NCI-H1436 treated with DMSO at 0.1 percent for 48 hours (cell line): ENCODE measurements at places on chromosomes 11 and 22.

DNA sequence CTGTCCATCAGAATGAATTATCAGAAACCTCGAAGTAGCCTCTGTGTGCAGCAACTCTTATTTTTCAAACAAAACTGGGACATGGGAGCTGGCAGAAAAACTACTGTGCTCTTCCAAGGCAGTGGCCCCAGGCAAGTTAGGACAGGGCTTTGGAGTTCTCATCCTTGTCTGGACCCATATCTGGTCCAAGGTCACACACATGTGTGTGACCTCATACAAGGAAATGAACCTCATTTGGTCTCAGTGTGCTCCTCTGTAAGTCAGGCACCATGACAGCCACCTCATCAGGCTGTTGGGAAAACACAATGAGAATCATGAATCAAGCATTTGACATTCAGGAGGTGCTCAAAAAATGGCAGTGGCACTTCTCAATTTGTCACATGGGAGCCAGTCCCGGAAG is 25.8 kb downstream of the LARGE1 start:
- no peak for DNase-seq

- DNase-seq: no peak
These were observed 26.6 kb downstream of the MAFF start for GRCh38 chr22:38228326-38228872.

- no peak for DNase-seq
These were observed 10.8 kb upstream of the RAC2 start for GRCh38 chr22:37254867-37255233.

DNA sequence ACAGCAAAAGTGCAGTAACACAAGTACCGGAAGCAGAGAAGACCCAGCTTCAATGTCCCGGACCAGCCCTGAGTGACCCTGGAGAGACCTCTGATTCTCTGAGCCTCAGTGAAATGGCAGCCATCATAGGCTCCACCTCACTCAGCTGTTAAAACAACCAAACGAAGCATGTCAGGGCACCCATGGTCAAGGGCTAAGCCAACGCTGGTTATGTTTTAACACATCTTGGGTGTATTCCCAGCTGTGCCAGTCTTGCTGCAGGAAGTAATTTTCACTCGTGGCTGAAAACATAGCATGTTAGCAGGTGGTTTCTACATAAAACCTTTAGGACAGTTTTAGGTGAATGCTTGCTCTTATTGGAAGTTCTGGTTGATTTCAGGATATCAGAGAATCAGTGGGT is 30.9 kb downstream of the LMO2 start:
- no peak for DNase-seq

DNA sequence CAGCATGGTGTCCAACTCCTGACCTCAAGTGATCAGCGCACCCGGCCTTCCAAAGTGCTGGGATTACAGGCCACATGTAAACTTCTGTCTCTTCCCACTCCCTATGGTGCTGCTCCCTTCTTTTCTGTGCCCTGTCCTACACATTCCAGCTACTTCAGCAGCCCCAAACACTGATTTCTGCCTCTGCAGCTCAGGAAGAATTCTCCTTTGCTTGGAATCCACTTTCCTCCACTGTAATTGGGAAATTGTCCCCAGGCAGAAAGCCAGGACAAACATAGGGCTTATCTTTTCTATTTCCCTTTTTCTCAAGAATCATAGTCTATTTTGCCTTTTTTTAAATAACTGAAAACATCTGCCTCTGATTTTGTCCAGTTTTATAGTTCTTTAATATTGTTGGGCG is 21.3 kb upstream of the DRG1 start:
- DNase-seq: no peak

- DNase-seq: no peak
These were observed 12.9 kb upstream of the JHY start for GRCh38 chr11:122869622-122870021.

- DNase-seq: no peak
These were observed 16.2 kb downstream of the CAPN5 start for GRCh38 chr11:77082838-77083565.

GRCh38 chr22:21718499-21718898 is 17.1 kb downstream of the YPEL1 start:
- no peak for DNase-seq

DNA sequence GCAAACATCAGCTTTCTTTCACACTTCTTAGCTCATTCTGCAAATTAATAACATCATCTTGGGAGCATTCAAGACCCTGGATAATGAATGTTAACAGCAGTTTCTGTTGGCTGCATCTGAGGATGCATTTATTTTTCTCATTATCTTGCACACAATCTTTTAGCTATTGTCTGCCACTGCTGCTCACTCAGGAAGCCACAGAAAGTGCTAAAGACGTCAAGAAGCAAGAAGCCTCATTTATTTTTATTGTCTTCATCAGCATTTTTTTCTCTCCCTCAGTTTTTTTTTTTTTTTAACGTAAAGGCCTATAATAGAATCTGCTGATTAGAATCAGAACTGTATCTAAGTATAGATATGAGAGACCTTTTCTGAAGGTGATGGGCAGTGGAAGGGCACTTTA is 1339.4 kb downstream of the FAM181B start:
- DNase-seq: no peak

DNA sequence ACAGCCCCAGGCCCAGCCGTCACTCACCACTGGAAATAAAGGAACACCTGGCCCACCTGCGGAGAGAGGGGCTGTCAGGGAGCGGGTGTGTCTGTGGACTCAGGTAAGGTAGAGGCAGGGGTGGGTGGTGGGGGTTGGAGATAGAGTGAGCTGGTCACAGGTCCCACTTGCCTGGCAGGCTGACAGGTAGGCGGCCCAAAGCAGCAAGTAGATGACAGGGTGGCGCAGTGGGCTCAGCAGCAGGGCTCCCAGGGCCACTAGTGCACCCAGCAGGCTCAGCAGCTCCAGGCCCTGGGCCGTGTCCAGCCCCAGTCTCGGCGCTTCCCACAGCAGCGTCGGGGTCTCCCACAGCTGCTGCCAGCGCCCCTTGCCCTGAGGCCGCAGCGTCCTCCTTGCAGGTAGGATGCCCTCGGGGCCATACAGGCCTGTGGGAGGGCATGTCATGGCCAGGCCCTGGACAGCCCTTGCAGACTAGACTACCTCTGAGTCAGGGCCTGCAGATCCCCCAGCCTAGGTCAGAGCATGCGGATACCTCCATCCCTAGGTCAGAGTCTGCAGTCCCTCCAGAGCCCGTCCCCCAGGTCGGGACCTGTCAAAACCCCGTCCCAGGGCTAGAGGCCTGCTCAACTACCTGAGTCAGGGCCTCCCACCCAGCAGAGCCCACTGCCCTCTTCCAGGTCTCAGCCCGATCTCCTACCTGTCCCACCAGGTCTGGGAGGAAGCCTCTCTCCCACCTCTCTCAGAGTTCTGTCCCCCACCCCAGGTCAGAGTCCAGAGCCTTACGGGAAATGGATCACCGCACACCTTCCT is 686 bp downstream of the LMF2 start:
- no peak for DNase-seq

GRCh38 chr22:33440756-33441155 is 382.6 kb upstream of the SYN3 start:
- DNase-seq: no peak

- no peak for DNase-seq
These were observed 2.6 kb upstream of the RTL6 start for GRCh38 chr22:44500599-44500998.

DNA sequence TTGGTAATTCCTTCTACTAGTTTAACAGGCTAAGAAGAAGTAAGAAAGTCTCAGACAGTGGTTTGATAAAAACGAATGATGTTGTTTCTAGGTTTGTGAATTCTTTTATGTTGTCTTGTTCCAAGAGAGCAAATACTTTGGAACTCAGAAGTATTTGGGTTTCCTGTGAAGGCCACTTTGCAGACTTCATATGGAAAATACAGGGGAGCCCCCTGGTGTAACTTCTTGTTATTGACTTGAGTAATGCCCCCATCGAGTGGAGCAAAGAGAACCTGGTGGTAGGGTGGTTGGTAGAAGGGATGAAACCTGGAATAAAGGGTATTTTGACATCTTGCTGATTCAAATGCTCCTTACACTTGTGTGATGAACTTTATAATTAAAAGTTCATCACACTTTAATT is 40.0 kb upstream of the PTH start:
- DNase-seq: no peak

- DNase-seq: peak; percentile 21
These were observed 168.1 kb downstream of the NXPE2 start for GRCh38 chr11:114846416-114846791.

GRCh38 chr11:37525336-37525735 is 927.3 kb upstream of the RAG2 start:
- no peak for DNase-seq

DNA sequence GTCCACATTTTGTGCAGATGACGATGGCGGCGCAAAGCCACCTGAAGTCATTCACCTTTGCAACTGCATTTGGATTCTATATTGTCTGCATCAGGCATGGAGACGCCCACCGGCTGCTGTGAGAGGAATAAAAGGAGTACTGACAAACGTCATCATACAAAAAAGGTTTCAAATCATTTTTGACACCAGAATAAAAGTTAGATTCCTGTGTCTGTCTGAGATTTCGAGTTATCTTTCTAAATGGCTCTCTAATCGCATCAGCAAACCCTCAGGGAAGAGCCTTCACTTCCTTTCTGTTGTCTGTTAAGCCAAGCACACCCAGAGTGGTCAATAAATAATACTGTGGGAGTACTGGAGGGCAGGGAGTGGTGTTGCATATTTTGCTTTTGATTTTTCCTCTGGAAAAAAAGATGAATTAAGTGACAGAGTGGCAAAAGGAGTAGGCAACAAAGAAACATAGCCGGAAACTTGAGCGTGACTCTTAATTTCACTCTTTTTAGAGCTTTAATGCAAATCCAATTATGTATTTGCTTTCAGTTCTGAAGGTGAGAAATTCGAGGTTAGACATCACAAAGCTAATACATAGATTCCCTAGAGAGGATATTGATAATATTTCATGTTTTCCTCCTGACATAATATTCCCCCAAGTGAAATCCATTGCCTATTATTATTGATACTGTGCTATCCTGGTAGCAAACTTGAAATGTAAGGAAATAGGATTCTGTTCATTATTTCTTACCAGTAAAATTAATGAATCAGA is 150.8 kb upstream of the MTMR2 start:
- DNase-seq: no peak

- DNase-seq: no peak
These were observed 5.8 kb downstream of the PIWIL3 start for GRCh38 chr22:24768537-24769374.

- no peak for DNase-seq
These were observed 14.5 kb downstream of the CTNND1 start for GRCh38 chr11:57776031-57776521.

DNA sequence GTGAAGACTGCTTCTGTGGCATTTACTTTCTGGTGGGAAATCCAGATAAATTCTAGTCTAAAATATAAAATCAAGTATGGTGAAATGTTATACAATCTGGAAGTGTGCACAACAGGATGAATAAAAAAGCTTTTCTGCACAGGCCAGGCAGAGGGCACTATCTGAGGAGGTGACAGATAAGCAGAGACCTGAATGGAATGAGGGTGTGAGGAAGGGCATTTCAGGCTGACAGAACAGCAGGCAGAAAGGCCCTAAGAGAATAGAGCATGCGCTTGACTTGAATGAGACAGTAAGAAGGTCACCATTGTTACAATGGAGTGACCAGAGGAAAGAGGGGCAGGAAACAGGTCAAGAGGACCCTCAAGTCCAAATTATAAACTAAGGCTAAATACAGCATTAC is 33.6 kb upstream of the FNBP4 start:
- DNase-seq: no peak

GRCh38 chr11:20609727-20610707 is 10.6 kb downstream of the SLC6A5 start:
- DNase-seq: peak; percentile 59

- no peak for DNase-seq
These were observed 15.6 kb downstream of the IGF2 start for GRCh38 chr11:2123628-2123960.

- no peak for DNase-seq
These were observed 356.2 kb downstream of the GRM5 start for GRCh38 chr11:88709567-88709966.

GRCh38 chr11:60280412-60280811 is at the start of gene MS4A4A:
Gene MS4A4A (plus strand): TSS chr11:60280666. CDS start chr11:60280676, 10 bp downstream.
- DNase-seq: no peak

DNA sequence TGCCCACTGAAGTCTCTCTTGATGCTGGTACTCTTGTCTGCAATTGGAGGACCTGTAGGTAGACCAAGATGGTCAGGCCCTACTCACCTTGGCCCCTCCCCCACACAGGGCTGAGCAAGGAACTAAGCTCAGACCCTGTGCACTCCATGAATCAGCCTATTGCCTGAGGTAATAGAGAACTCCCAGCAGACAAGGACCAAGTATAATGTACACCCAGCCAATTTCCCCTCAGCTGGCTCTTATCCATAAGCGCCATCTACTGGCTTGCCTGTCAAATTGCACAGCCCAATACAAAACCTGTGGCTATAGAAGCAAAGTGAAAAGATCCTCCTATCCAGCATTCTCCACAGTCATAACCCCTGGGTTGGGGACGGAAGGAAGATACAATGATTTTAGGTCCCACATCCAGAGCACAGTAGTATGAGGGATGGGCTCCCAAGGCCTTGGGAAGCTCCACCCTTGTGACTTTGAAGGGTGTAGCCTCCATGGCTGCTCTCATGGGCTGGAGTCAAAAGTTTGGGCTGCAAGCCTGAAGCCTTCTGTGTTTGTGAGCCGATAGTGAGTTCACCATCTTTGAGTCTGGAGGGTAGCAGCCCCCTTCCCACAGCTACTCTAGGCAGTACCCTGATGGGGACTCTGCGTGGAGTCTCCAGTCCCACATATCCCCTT is 56.0 kb downstream of the GLYATL2 start:
- DNase-seq: peak; percentile 4

GRCh38 chr11:123183391-123184099 is 11.5 kb downstream of the CLMP start:
- no peak for DNase-seq

- no peak for DNase-seq
These were observed 2.2 kb upstream of the NAP1L4 start for GRCh38 chr11:2994336-2994730.

DNA sequence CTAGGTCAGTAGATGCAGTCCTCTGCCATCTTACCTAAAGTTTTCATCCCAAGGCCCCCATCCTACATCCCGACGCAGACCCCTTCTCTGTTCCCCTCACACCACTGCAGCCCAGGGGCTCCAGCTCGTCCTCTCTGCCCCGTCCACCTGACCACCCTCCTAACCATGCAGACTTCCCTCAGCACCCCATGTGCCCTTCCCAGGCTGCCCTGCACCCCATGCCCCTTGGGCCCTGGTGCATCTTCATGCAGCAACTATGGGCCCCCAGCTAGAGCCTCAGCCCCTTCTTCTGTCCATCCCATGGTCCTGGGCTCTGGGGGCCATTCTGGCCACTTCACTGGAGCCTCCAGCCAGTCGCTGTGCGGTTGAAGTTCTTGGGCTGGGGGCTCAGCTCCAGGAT is 2.9 kb downstream of the PRR33 start:
- DNase-seq: no peak

GRCh38 chr22:23550049-23550650 is 29.9 kb downstream of the IGLL1 start:
- DNase-seq: no peak
